Myocyte (in vitro differentiated cells): ENCODE measurements at places on chromosomes 1 and 21. TPM values are rescaled to one million over a fixed set of nuclear protein-coding genes. Genes with fewer than 3 reads are reported as not detected.

VANGL2 gene
- 0.05 and 0.21 TPM in 2 replicates for total RNA-seq

CELA2B gene
- total RNA-seq: 0.78 and 3.7 TPM in 2 replicates

EVA1C gene
- 1.0 and 1.9 TPM in 2 replicates for total RNA-seq

ITSN1 gene
- 32.2 and 36.8 TPM in 2 replicates for total RNA-seq

DNA sequence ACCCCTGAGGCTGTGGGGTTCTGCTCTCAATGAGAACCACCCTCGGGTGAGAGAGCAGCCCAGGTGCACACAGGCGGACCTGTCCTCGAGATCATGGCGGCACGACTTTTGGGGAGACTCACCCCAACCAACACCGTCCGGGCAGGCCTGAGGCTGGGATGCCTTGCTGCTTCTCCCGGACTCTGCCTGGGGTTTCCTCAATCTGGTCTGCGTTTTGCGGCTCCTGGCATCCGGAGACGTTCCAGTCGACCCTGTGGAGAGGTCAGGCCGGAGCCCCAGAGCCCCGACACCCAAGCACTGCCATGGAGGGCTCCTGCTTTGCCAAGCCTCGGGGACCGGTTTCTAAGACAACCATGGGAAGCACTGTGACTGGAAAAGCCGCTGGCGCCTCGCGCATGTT, 3879.7 kb downstream of the SRGAP2C start:
- no peak for DNase-seq

- peak; percentile 85 for DNase-seq
Measured at GRCh38 chr1:182888736-182889531, 49.8 kb downstream of the DHX9 start.

GRCh38 chr1:211588711-211589110, 9.8 kb upstream of the SLC30A1 start:
- DNase-seq: no peak

DNA sequence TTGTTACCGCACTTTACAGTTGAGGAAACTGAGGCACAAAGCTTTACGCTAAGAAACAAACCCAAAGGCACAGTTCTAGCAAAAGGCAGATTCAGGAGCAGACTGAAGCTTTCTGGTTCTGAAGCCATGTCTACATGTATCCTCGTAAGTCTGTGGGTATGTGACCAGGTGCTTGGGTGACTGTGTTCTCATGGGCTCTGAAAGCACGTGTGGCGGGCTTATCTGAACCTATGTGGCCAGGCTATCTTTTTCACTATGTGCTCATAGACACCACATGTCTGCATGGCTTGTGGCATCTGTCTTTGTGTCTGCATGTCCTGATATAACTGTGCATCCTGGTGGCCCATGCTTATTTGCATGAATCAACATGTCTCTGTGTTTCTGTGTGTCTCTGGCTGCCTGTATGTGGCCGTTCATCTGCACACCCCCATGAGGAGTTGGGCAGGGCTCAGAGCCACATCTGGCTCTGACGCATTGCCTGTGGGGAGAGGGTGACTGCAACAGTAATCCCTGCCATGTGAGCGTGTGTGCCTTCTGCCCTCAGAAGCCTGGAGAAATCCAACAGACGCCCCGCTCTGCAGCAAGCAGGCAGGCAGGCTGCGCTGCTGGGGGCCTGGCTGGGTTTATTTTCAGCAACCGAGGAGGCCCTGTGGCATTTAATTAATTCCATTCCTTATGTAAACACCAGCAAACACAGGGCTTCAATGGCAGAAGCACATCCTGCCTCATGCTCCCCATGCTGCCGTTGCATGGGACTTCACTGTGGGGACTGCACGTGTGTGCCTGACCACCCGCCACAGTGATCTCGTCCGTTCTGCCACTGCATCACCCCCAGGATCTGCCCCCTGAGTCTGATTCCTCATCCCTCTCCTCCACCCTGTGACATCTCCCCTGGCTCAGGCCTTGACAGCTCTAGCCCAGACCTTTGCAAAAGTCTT, 115.4 kb downstream of the TRABD2B start:
- DNase-seq: peak; percentile 13

GRCh38 chr1:207888652-207889051, 22.3 kb downstream of the CD34 start:
- DNase-seq: peak; percentile 97

GRCh38 chr1:110483308-110483685, 32.3 kb downstream of the PROK1 start:
- DNase-seq: no peak

DNA sequence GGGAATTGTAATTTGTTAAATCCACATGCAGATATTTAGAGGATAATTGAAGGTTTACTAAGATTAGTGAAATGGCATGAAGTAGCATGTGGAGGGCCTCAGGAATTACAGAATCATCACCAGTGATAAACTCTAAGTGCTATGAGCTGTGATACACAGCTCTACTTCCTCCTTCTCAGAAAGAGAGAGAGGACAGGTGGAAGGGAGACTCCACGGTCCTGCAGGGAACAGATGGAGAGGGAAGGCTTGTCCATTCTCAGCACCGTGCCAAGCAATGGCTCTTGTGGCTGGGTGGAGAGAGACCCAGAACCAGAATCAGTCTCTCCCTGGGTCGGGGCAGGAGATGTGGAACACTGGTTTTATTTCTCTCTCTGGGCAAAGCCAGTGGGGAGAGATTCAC, 27.8 kb upstream of the LYPD8 start:
- no peak for DNase-seq
